ENCODE measurements at places on chromosomes 6 and 20. TPM values are rescaled to one million over a fixed set of nuclear protein-coding genes. Genes with fewer than 3 reads are reported as not detected.

DNA sequence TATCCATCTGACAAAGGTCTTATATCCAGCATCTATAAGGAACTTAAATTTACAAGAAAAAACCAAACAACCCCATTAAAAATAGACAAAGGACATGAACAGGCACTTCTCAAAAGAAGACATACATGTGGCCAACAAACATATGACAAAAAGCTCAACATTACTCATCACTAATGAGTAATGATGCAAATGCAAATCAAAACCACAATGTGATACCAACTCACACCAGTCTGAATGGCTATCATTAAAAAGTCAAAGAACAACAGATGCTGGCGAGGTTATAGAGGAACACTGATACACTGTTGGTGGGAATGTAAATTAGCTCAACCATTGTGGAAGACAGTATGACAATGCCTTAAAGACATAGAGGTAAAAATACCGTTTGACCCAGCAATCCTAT, 13.9 kb downstream of the MACROD2 start:
- H3K27me3 ChIP-seq, result no peaks in the 10 kb centered on the region
- H3K27ac ChIP-seq, result no peak overlapping the region
- no peak overlapping the region for H3K4me3 ChIP-seq
- H3K36me3 ChIP-seq, result no peaks in the 10 kb centered on the region
- no peak for DNase-seq

- H3K27ac ChIP-seq, result no peak overlapping the region
- no peak overlapping the region for H3K4me3 ChIP-seq
- DNase-seq, result no peak
Observed at GRCh38 chr20:2246069-2246491, 49.7 kb upstream of the TGM3 start.

DNA sequence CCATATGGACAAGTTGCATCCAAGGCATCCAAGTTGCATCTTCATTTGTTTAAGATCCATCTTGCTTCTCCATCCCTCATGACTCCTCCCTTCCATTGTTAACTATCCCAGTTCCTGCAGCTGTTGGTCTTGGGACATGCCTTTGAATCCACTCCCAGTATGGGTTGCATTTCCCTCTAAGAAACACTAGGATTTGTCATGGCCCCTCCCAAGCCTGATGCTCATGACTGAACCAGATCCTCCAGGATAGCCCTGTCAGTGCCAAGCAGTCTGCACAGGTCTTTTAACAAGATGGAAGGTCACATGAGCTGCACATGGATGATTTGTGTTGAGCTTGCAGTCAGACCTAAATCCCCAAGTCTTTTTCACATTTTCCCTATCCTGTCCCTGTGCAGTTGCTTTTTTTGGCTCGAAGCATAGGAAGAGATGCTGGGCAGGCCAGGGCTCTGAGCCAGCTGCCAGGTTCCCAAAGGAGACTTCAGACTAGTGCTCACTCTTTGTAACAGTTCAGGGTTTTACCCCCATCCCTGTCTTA, 4.2 kb downstream of the PPP2R5D start:
- H3K27ac ChIP-seq, result no peak overlapping the region
- peaks cover 12% of the 10 kb centered on the region for H3K36me3 ChIP-seq
- H3K27me3 ChIP-seq, result no peaks in the 10 kb centered on the region
- peaks cover 41% of the 10 kb centered on the region for H3K4me1 ChIP-seq
- H3K4me3 ChIP-seq, result no peak overlapping the region
- DNase-seq, result no peak

Gene RRAGD
- total RNA-seq, result 123 TPM
